ENCODE measurements at places on chromosomes 11 and 22. TPM values are rescaled to one million over a fixed set of nuclear protein-coding genes. Genes with fewer than 3 reads are reported as not detected.

- no peak for DNase-seq
These were observed 256.9 kb downstream of the KIRREL3 start for GRCh38 chr11:126743628-126744027.

DNA sequence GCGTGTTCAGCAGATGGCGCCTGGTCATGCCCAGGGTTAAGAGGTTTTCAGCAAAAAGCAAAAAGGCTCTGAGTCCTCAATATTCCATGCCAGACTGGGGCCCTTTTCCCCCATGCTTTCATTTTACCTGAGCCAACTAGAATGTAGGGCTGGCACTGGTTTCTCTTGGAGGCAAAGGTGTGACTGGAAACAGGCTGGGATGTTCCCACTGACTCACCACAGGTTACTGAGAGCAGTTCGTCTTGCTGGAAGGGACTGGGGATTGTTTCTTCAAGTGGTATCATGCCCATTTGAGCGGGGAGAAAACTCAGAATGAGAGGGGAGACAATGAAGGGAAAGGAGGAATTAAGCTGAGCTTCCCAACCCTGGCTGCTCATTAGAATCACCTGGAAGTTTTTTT lies 243.9 kb downstream of the TENM4 start:
- no peak for DNase-seq

DNA sequence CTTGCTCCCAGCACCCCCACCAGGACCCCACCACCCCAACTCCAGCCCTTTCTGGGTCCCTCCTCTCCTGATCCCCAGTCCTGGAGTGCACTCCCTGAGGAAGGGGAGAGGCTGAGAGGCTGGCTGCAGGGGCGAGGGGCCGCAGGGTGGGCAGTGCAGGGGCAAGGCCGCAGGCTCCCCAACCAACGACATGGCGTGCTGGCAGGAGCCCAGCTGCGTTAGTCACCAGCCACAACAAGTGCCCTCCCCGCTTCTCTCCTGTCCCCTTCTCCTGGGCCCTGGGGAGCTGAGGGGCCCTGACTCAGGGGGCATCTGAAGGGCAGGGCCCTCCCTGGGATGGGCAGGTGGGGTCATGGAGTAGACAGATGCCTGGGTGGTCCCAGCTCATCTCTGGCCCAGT lies 2.3 kb downstream of the CABP7 start:
- no peak for DNase-seq

DNA sequence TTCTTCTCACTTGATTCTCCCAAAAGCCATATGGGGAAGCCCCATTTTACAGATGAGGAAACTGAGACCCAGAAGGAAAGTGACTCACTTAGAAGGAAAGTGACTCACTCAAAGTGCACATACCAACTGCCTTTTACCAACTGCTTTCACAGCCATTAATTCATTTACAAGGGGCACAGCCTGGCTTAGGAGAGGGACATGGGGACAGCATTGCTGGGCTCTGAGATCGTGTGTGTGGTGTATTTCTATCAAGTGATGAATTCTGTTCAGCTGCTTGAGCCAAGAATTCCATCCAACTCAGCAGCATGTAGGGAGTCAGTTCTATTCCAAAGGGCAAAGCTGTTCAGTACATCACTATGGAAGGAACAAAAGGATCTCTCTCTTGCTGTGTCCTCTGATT lies 23.5 kb upstream of the PAK1 start:
- no peak for DNase-seq

DNA sequence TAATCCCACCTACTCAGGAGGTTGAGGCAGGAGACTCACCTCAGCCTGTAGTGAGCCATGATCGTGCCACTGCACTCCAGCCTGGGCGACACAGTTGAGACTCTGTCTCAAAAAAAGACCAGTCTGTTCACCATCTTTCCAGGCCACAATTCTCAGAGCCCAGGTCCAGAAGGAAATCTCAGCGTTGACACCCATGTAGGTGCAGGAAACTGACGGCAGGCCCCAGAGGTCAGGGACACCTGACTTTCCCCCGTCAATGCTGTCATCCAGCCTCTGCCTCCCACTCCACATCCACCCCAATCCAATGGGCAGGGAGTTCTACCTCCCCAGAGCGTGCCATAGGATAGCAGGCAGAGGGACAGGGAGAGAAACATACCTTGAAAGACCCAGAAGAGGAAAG lies 5.9 kb upstream of the GRK2 start:
- no peak for DNase-seq

DNA sequence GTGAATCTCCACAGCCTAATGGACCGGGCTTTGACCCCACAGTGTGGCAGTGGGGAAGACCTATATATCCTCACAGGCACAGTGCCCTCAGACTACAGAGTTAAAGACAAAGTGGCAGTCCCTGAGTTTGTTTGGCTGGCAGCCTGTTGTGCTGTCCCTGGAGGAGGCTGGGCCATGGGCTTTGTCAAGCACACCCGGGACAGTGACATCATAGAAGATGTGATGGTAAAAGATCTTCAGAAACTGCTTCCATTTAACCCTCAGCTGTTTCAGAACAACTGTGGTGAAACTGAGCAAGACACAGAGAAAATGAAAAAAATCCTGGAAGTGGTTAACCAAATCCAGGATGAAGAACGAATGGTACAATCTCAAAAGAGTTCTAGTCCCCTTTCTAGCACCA lies 39.0 kb downstream of the ENDOD1 start:
- no peak for DNase-seq

DNA sequence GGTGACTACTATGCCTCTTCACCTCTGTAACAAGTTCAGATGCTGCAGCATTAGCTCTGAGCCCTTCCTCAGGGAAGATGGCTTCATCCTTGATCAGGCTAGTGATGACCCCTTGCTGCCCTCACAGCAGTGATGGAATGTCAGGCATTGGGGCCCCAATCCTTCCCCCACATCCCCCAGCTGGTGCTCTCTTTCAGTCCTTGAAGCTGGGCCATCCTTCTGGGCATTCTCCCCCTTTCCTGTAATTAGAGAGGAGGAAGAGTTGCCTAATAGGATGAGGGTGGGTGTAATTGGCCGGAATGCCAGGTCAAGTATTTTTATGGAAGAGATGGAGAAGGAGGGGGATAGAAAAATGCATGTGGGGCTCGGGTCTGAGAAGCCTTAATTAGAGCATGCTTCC lies 62.6 kb downstream of the TRAF6 start:
- no peak for DNase-seq

GRCh38 chr11:35118906-35119305 lies 20.1 kb upstream of the CD44 start:
- no peak for DNase-seq

The FAM227A gene
- 5.7 TPM for total RNA-seq

The LSP1 gene
- total RNA-seq, result not detected

The CASP5 gene
- total RNA-seq, result not detected

The PVALB gene
- total RNA-seq, result not detected

The APOL4 gene
- total RNA-seq, result 0.27 TPM

The SLC1A2 gene
- 0.92 TPM for total RNA-seq

The SCGB1A1 gene
- total RNA-seq, result not detected

The METTL15 gene
- total RNA-seq, result 13.2 TPM
